Stimulated activated CD8-positive, alpha-beta memory T cell treated with anti-CD3 and anti-CD28 coated beads, Interleukin-2, amount 100 ng/mL, for 1 hour (primary cell): ENCODE measurements at places on chromosomes 4 and X.

DNA sequence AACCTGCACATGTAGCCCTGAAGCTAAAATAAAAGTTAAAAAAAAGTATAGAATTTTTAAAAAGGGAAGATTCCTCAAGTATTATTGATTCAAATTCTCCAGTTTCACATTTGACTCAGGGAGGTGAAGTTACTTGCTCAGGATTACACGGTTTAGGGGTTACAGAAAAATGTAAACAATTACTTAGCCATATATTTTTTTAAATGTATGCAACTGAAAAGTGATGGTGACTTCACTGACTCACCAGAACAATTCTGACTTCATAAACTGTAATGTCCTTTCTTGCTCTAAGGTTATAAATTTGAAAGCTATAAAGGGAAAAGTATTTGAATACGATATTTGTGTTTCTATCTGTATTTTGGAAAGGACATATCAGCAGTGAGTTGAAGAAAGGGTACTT, 371.2 kb downstream of the SPRY1 start:
- no peak for DNase-seq

DNA sequence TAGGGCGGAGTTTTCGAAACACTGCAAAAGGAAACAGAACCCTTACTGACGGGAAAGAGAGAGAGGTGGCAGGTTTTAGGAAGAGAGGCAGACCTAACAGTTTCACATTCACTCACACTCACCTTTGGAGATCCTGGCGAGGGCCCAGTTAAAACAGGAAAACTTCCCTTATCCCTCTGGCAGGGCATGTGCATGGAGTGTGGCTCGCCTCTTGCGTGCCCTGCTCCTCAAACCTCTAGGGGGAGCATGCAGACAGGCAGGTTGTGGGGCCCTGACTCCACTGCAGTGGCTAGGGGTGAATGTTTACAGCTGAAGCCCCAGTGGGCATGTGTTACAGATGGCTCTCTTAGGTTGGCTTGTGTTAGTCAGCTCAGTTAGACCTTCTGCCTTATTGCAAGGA, 451.5 kb downstream of the UBE2NL start:
- no peak for DNase-seq

DNA sequence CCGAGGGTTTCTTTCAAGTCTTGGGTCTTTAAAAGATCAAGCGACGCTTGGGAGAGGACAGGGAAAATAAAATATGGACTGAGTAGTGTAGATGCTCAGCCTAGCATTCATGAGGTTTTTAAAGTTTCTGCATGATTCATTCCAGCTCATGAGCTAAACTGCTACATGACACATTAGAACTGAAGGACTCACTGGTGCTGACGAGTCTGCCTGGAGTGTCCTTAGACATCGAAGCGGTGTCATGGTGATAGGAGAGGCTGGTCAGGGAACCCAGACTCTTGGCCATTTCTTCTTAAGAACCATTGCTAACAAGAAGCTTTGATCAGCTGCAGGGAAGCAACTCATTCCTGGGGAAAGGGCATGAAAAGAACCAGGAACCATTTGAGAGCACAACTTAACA, 158.6 kb downstream of the TRIML1 start:
- DNase-seq: no peak

DNA sequence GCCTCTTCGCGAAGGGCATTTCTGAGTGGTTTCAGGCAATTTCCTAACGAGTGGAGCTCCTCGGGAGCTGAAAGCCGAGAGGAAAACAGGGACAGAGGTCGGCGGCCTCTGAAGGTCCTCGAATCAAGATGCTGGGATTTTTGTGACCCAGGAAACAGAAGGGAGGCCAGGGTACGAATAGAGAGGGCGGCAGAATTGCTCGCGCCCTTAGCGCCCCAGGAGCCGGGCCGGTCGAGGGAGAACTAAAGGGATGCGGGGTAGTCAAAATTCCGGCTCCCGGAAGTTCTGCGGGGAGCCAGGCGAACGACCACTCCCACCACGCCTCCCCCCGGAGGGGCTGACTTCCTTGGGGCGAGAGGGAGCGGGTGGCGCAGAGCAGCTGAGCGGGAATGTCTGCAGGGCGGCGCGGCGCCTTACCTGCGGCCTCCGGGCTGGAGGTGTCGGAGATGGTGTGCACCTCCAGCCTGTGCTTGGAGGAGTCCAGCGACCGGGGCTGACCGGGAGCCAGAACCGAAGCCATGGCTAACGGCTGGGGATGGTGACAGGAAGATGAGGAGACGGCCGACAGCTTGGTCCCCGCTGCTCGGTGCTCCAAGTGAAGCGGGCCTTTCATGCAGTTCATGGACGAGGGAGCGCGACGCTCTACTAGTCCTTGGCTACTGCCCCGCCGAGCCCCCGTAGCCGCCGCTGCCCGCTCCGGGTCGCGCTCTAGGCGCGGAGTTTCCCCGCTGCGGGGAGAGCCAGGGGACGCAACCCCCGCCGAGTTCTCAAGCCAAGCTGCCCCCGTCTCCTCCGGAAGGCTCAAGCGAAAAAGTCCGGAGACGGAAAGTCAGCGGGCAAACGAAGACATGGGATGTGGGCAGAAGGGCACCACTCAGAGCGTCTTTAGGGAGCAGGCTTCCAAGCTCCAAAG, 782 bp downstream of the PITX2 start:
- DNase-seq: no peak

DNA sequence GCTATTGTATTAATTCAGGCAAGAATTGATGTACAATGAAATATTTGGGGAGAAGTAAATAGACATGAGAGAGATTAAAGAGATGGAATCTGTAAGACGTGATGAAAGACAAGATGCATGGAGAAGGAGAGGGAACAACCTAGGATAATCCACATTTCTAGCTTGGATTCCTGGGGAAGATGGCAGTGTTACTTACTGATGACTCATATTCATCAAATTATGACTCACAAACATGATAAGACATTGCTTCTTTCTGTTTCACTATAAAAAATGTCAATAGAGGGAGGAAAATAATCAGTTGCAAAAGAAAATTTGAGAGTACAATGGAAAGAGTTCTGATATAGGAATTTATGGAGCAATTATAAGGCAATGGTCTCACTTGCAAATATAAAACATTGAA, 104.1 kb upstream of the BMP3 start:
- no peak for DNase-seq

GRCh38 chrX:65609237-65609636, 58.2 kb upstream of the MSN start:
- DNase-seq: no peak

DNA sequence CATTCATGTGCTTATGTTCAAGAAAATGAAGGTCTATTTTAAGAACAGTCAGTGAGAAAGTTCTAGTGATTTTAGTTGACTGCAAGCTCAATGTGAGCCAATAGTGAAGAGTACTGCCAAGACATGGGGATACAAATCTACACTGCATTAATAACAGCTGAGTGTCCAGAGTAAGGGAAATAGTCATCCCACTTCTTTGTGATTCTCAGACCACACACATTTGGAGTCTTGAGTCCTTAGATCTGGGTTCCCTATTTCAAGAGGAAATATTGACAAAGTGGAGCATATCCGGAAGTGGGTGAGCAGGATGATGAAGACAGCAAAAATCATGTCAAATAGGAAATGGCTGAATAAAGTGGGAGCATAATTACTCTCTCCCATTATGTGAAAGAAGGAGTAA, 171.1 kb downstream of the LARP7 start:
- no peak for DNase-seq

DNA sequence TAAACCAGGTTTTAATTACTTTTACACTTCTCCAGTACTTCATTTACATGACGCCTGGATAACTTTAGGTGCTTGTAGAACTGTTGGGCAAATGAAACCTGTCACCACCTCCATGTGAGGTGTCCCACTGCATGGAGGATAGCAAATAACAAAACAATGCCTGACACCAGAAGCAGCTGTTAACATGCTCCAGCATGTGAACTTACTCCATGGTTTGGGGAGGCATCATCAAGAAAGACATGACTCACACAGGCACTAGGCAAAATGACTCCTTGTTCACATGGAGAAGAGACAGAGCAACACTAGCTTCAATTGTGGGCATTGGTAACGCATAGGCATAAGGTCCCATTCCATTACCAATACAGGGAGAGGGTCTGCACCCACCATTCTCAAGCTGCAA, 198.1 kb upstream of the F9 start:
- DNase-seq: no peak

GRCh38 chr4:169791527-169792156, 33.9 kb upstream of the HPF1 start:
- DNase-seq: no peak

GRCh38 chr4:129254526-129254925, 158.6 kb downstream of the C4orf33 start:
- DNase-seq: no peak

GRCh38 chr4:103496800-103497199, 223.0 kb downstream of the TACR3 start:
- DNase-seq: no peak

- no peak for DNase-seq
Observed at GRCh38 chr4:154985673-154986072, 204.6 kb downstream of the RBM46 start.

DNA sequence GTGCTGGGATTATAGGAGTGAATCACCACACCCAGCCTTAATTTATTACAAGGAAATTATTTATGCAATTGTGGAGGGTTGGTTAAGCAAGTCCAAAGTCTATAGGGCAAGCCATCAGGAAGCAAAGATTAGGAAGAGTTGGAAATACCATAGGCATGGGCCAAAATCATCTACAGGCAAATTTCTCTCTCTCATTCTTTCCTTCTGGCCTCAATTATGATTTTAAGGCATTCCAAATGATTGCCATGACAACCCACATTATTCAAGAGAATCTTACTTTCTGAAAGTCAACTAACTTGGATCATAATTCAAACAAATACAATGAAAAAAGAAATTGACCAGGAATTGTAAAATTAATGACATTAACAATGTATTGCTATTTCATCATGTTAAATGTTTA, 400.8 kb downstream of the GPM6A start:
- DNase-seq: no peak

DNA sequence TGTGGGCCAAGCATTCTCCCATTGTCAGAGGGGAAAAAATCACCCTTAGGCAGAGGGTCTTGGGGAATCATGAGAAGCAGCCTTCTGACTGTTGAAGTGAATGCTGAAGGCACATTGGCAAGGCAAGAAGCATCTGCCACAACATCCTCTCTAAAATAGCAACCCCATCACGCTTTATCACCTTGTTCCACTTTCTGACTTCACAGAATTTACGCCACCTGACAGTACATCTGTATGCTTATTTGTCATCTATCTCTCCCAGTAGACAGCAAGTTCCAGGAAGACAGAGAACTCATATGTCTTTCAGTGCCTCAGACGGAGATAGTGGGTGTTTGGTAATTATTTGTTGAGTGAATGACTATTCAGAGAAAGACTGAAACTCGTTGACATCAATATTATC, 68.4 kb upstream of the SCML1 start:
- DNase-seq: no peak

DNA sequence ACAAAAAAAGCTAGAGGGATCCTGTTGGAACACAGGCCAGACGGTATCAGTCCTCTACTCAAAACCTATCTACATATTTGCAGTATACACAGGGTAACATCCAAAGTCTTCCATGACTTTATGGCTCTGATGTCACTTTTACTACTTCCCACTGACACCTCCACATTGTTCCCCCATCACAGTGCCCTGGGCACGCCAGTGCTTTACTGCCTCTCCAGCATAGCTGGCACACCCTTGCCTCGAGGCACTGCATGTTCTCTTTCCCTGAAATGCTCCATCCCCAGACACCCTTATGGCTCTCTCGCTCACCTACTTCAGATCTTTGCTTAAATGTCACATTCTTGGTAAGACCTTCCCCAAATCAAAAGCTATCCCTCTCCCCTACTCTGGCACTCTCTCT, 6.3 kb upstream of the ATP10D start:
- no peak for DNase-seq

DNA sequence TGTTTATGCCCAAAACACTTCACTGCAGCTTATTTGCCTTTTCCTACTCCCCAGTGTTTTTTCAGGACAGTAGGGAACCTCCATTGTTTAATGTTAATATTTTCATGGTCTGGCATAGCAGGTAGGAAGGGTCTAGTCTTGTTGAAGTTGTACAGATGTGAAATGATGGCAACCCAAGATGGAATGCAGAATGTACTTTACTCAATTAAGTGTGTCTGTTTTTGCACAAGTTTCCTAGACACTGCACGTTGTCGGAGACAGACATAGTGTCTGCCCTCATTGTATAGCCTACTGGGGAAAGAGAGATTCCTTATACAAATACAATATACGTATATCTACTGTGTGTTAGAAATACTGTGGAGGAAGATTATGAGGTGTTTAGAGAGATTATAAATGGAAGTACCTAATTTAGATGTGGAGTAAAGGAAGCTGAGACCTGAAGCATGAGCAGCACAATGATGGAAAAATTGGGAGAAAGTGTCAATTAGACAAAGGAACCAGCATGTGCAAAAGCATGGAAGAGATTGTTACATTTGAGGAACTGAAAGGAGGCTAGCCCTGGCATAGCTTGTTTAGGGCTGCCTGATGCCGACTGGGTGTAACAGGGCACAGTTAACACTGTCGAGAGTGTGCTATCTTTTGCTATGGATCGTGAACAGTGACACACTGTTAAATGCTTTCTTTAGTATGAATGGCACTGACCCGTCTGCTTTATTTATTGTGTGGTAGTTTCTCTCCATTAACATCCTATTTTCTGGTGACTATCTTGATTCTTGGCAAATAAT, 18.4 kb downstream of the CPEB2 start:
- no peak for DNase-seq

GRCh38 chr4:154018659-154019058, 229.8 kb upstream of the SFRP2 start:
- no peak for DNase-seq

DNA sequence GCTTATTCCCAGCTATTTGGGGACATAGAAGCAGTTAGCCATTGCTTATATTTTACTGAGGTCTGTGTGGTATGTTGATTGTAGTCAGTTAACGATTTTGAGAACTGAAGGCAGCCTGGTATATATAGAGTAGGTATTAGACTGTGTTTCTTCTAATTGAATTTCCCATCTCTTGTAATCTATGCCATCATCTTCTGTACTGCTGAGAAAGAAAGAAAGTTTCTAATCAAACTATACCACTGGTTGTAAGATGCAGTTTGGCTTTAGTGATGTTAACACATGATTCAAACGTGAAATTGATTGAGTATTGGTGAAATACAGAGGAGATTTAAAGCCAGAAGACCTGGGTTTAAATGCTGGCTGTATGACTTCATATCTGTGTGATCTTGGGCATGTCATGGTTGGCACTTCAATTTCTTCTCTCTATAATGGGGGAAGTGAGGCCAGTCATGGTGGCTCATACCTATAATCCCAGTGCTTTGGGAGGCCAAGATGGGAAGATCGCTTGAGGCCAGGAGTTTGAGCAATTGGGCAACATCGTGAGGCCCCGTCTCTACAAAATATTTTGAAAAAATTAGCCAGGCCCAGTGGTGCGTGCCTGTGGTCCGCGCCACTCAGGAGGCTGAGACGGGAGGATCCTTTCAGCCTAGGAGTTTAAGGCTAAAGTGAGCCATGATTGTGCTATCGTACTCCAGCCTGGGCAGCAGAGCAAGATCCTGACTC, 11.6 kb downstream of the HTT start:
- no peak for DNase-seq

- no peak for DNase-seq
Observed at GRCh38 chr4:94448815-94449375, 2.8 kb upstream of the PDLIM5 start.
